Mucosa of descending colon (tissue), 3 donors: ENCODE measurements at places on chromosomes 4 and X.

- peak; percentile 51 for DNase-seq
Measured at GRCh38 chr4:83605744-83606172, 69.8 kb downstream of the GPAT3 start.

DNA sequence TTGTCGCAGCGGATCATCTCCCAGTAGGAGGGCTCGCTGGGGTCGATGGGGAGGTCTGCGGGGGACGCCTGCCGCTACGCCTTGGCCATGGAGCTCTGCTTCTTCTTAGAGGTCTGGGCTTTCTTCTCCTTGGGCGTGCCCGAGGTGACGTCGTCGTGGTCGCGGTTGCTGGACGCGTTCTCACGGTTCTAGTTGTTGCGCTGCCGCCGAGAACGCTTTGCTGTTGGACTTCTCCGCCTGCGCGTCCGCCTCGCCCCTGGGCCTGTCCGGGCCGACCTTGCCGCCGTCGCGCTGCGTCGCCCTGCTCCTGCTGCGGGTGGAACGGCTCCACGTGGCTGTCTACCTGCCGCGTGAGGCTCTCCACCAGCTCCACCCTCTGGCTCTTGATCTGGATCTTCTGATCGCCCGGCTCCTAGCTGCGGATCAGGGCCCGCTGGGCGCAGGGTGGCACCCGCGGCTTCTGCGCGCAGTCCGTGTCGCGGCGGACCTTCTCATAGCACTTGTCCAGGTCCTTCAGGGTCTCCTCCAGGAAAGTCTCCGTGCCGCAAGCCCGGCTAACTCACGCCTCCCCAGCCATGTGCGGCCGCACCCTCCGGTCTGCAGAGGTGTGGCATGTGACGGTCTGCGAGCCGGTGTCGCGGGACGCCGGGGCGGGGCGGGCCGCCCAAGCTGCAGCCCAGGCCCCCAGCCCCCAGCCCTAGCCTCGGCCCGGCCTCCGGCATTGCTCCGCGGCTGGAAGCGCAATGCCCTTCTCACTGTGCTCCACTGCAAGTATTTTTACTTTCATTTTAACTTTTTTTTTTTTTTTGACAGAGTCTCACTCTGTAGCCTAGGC, 40.5 kb upstream of the OGT start:
- DNase-seq: peak; percentile 64

- no peak for DNase-seq
Measured at GRCh38 chr4:20030108-20030507, 221.6 kb upstream of the SLIT2 start.

DNA sequence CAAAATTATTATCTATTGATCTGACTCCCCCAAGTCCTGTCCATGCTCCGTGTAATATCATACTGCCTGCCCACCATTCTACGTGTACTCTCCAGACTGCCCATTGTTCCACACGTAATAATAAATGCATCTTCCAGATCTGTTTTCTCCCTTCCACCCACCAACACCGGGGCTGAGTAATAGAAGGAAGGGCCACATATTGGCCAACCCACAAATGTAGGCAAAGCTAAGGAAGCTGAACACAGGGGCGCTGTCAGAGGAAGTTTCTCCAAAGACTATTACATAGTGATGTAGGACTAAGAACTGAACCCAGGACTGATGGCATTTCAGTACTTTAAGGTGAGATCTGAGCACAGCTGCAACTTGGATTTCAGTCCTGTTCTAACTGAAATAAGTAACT, 135.8 kb upstream of the GUCY1A1 start:
- DNase-seq: no peak

DNA sequence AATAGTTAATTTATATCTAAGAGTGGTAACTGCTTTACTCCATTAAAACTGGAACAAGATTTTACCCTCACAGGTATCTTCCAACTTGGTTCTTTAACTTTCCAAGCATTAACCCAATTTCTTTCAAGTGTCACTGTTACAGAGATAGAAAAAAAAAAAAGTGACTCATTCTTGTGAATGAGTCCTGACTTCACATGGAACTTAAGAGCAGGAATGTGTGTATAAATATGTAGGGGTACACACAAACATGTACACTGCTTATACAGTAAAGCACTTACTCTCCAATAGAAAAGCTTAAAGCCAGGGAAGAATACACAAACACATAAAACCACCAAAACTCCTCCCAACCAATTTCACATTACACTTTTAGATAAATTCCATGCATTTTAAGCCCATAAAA, 38.8 kb downstream of the TAPT1 start:
- DNase-seq: no peak

DNA sequence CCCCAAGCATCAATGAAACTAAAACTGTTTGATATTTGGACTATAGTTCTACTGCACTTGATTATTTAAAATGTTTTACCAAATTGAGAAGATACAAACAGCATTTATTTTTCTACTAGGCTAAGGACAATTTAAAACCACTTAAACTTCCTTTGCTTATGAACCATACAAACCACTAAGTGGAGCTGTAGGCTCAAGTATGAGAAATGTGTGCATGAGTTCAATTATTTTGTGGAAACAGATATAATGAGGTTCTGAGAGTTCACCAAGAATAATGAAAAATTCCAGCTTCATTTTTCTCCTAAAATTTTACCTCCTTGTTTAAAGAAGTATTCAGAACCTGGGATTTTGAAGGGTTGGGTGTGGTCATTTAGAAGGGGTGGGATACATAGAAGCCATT, 63.1 kb downstream of the SERPINA7 start:
- DNase-seq: no peak

DNA sequence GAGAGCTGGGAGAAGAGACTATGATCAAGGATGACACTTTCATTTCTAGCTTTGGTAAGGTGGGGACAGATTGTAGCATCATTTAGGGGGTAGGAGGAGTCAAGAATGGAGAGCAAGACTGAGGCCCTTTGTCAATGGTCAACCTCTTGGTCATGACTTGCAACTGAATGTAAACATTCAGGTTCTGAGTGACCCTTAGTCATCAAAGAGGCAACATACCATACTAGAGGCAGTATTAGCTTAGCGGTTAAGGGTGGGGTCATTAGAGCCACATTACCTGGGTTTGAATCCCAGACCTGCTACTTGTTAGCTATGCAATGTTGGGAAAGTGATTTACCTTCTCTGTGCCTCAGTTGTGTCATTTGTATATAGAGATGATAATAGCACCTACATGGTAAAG, 76.5 kb downstream of the MED28 start:
- no peak for DNase-seq
